Anterior cingulate cortex (tissue), 58 donors: ENCODE measurements at places on chromosomes 2 and 18.

- DNase-seq, result no peak
These were observed 85.0 kb downstream of the WDSUB1 start for GRCh38 chr2:159201360-159202063.

- DNase-seq, result no peak
These were observed 74.7 kb downstream of the TNFRSF11A start for GRCh38 chr18:62399781-62400308.

GRCh38 chr2:165623783-165624469 lies 154.4 kb downstream of the CSRNP3 start:
- DNase-seq, result no peak

DNA sequence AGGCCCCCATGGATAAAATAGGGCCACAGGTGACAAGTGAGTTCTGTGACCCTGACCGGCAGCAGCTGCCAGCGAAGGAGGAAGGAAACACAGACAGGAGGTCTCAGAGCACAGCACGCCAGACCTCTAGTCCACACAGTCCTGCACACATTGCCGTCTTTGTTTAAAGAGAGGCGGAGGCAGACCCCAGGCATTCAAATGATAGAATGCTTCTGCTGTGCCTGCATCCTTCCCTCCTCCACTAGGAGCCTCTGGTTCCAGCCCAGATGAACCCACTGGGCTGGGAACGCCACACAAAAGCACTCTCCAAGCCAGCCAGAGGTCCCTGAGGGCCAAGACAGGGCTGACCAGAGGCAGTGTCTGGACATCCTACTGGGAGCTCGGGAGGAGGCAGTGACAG lies 118.7 kb downstream of the KLHL29 start:
- no peak for DNase-seq

DNA sequence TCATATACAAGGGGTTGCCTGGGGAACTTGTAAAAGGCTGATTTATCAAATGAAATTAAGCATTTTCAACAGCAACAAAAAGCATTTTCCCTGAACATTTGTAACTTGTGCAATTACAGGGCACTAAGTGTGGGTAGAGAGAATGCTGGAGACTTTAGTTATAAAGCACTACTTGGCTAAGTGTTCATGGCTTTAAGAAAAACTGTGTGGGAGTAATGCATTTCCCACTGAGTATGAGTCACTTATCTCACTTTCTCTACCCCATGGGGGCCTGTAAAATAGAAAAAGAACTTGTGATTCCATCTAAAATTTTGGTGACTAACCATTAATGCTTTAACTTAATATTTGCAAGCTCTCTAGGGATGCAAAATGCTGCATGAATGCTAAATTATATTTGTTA lies 193.4 kb downstream of the CCDC102B start:
- no peak for DNase-seq
